NCI-H82 (cell line): ENCODE measurements at places on chromosomes 13 and 19.

DNA sequence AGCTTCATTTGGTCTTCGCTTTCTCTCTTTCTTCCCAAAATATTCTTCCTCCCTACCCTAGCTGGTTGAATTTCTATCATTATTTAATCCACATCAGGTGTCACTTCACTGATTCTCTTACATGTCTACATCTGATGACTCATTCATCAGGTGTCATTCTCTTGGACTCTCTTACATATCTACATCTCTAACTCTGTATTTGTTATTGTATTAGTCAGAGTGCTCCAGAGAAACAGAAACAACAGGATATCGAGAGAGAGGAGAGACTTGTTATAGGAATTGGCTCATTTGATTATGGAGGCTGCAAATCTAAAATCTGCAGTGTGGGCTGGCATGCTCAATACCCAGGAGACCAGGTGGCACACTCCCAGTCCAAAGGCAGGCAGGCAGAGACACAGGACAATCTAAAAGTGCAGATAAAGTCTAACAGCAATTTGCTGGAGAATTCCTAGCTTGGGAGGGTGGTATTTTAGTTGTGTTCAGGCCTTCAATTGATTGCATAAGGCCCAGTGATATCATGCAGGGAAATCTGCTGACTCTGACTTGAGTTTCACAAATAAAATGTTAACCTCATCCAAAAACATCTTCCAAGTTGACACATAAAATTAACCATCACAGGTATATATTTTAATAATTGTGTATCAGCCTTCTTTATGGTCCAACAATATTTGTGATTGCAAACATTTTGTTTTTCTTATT, 541.4 kb upstream of the SLITRK5 start:
- no peak for DNase-seq

GRCh38 chr19:38057959-38058690, 151.1 kb downstream of the SIPA1L3 start:
- DNase-seq, result peak; percentile 96

DNA sequence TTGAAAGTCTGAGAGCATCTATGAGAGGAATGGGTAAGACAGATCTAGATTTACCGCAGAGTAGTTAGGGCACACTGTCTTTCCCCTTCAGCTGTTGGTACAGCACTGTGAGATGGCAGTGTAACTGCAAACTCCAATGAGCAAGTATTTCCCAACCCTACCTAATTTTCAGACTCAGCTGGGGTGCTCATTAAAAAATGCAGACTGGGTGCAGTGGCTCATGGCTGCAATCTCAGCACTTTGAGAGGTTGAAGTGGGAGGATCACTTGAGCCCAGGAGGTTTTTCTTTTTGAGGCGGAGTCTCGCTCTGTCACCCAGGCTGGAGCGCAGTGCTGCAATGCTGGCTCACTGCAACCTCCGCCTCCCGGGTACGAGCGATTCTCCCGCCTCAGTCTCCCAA, 12.6 kb downstream of the QPCTL start:
- DNase-seq, result no peak

DNA sequence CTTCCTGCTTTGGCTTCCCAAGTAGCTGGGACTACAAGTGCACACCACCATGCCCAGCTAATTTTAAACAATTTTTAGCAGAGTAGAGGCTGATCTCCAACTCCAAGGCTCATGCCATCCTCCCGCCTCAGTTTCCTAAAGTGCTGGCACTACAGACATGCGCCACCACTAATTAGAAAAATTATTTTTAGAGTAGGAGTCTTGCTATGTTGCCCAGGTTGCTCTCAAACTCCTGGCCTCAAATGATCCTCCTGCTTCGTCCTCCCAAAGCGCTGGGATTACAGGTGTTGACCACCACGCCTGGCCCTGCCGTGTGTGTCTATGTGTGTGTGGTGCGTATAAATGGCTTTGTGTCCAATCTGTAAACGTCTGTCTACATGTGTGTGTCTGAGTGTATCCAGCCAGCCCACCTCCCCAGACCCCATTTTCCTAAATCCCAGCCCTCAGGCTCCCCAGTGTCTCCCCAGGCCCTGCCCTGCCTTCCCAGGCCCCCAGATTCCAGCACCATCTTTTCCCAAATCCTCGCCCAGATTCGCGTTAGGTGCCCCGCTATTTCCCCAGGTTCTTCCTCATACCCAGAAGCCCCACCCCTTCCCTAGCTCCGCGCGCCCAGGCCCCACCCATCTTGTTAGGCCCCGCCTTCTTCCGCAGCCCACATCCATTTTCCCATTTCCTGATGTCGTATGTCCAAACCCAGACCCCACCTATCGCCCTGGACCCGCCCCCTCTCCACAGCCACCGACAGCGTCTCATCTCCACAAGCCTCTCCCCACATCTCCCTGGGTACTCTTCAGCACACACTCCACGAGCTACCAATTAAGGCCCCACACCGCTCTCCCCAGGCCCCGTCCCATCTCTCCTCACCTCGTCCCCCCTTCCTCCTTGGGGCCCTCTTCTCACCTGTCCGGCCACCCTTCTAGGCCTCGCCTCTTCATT, 24.9 kb downstream of the SLC8A2 start:
- DNase-seq, result peak; percentile 96

- DNase-seq, result no peak
These were observed 20.5 kb upstream of the ZNF846 start for GRCh38 chr19:9789066-9789465.

DNA sequence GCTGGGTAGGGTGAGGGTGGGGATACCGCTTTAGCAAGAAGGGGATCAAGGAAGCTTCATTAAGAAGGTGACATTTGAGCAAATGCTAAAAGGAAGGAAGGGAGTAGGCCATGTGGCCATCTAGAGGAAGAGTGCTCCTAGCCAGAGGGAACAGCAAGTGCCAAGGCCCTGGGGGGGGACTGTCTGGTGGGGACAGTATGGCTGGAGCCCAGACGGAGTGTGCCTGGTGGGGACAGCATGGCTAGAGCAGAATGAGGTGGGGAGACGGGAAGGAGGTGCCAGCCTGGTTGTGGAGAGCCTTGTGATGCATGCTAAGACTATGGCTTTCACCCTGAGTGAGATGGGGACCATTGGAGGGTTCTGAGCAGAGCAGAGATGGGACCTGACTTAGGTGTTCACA, 2.1 kb upstream of the TGFB1 start:
- DNase-seq, result no peak
